ENCODE measurements at places on chromosomes 4 and X.

DNA sequence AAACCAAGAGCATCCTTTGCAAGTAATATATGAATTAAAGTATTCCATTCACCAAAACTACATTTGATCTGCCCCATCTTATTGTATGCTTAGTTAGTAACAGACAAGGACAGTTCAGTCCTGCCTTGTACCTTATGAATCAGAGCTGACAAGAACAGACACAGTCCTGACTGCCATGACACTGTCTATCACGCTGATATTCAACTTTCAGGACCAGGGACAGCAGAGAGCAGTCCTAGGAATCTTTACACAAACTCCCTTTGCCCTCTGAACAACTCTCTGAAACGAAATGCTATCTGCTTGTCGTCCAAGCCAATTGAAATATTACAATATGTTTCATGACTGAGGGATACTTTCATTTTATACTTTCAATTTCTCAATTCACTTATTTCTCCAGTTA, 268.6 kb upstream of the VCX start:
- DNase-seq, result no peak

GRCh38 chr4:53987761-53988171, 76.6 kb downstream of the CHIC2 start:
- no peak for DNase-seq

GRCh38 chr4:54568184-54568583, 89.6 kb upstream of the KIT start:
- no peak for DNase-seq

GRCh38 chr4:164926301-164926700, 49.3 kb downstream of the APELA start:
- DNase-seq, result no peak

DNA sequence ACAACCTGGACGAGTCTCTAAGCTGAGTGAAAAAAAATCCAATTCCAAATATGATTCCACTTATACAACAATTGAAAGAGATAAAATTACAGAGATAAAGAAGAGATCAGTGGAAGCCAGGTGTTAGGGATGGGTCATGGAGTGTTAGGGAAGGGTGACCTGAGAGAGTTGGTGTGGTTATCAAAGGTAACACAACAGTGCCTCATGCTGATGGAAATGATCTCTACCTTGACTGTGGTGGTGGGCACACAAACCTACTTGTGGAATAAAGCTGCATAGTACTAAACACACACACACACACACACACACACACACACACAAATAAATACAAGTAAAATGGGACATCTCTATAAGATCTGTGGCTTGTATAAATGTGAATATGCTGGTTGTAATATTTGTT, 26.0 kb downstream of the BEND2 start:
- DNase-seq, result no peak

DNA sequence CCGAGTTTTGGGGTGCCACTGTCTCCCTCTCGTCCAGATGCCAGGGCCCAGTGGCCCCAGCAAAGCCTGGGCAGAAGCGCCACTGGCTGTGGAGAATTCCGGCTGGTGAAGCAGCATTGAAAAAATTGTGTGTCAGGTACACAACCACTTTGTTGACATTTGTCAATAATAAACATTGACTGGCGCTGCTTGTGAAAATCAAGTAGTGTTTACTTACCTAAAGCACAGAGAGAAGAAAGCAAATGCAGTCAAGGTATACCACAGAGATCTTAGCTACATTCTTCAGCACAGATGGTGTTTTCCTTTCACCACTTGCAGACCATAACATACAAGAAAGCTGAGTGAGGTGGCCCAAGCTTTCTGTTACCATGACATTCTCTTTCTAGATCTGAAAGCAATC, 14.5 kb upstream of the SLC7A11 start:
- DNase-seq, result no peak

DNA sequence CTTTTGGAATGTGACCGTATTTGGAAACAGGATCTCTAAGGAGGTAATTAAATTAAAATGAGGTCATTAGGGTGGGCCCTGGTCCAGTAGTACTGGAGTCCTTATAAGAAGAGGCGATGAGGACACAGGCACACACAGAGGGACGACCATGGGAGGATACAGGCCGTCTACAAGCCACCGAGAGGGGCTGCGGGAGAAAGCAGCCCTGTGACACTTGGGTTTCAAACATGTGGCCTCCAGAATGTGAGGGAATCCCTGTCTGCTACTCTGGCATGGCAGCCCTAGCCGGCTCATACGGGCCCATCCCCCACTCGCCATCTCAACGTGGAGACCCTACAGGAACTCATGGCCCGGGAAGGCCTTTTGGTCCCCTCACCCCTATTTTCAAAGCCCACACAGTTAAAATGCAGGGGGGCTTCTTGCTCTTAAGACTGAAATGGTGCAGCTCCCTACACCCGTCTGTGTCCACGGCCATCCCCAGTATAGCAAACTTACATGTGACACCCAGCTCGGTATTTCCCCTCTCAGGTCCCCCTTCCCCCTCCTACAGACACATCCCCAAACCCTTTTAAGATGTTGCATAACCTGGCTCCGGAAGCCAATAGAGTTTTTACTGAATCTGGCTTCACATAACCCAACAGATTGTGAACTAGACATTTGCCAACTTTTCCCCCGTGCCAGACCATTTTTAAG, 124.1 kb upstream of the TBL1X start:
- peak; percentile 74 for DNase-seq

GRCh38 chrX:37776283-37776986, 3.4 kb upstream of the CYBB start:
- DNase-seq, result no peak

- DNase-seq, result no peak
Measured at GRCh38 chrX:15616531-15616930, 15.8 kb upstream of the ACE2 start.

DNA sequence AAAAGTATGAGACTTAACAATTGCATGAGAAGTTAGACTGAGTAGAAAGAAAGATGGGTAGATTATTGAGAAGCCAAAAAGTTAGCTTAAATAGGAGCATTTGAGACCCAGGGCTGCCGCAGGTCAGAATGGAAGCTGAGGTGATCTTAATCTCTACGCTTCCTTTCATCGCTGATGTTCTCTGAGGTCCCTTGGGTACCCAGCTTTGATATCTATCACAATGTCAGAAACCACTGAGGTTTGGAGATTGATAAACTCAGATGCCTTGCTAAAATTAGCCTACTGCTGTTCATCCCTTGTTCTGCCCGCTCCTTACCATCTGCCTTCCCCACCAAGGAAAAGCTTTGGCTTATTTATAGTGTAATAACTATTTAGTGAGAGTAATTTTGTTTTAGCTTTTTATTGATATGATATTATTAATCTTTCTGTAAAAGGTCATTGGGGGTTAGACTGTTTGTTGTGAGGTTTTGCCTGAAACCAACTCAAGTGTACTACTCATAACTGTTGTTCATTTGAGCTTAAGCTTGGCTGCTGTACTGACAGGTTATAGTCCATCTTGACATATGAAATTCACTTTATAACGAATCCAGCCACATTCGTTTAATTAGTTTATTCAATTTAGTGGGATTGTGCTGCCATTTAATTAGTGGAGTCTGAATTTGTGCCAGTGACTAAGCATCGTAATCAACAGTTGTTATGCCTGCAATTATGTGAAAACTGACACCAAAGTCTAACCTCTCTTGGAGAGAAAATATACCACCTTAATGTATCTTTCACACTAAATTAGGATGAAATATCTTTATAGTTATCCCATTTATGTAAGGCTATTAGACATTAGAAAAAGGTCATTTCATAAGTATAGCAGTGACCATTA, 15.1 kb downstream of the MCUB start:
- DNase-seq, result peak; percentile 12

- DNase-seq, result no peak
Measured at GRCh38 chrX:82320569-82320968, 1118.7 kb downstream of the SH3BGRL start.

- no peak for DNase-seq
Measured at GRCh38 chrX:47248576-47248975, 15.8 kb downstream of the USP11 start.

GRCh38 chrX:68651110-68651509, 3.6 kb downstream of the STARD8 start:
- DNase-seq, result no peak

- DNase-seq, result peak; percentile 68
Measured at GRCh38 chrX:24149351-24150050, at the start of gene ZFX. Gene ZFX, plus strand, starts transcription at chrX:24149729. Its CDS starts 23,014 bp downstream, at chrX:24172743.

All from CD4-positive, alpha-beta T cell treated with Interleukin-6 at 100 ng/mL for 8 hours (primary cell).